GM23338 (cell line): ENCODE measurements at places on chromosomes 7 and 10.
A peak's percentile ranks its signal among the peaks of the same experiment; 100 is the strongest.

- DNase-seq: no peak
Observed at GRCh38 chr10:12419262-12419847, 70.0 kb downstream of the CAMK1D start.

GRCh38 chr10:47425813-47426419 lies 41.8 kb upstream of the ZNF488 start:
- no peak for DNase-seq

- DNase-seq: no peak
Observed at GRCh38 chr10:44325596-44326307, 59.1 kb downstream of the CXCL12 start.

DNA sequence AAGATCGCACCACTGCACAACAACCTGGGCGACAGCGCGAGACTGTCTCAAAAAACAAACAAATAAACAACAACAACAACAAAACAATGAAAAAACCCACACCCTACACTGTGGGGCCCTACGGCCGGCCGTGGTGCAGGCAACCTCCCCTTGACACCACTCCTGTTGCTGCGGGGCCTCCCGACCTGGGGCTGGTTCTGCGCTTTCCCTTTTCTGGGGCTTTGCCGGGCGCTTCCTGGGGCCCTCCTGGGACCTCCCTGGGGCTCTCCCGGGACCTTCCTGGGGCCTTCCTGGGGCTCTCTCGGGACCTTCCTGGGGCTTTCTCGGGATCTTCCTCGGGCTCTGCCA lies 46.6 kb downstream of the INSIG1 start:
- peak; percentile 46 for DNase-seq

DNA sequence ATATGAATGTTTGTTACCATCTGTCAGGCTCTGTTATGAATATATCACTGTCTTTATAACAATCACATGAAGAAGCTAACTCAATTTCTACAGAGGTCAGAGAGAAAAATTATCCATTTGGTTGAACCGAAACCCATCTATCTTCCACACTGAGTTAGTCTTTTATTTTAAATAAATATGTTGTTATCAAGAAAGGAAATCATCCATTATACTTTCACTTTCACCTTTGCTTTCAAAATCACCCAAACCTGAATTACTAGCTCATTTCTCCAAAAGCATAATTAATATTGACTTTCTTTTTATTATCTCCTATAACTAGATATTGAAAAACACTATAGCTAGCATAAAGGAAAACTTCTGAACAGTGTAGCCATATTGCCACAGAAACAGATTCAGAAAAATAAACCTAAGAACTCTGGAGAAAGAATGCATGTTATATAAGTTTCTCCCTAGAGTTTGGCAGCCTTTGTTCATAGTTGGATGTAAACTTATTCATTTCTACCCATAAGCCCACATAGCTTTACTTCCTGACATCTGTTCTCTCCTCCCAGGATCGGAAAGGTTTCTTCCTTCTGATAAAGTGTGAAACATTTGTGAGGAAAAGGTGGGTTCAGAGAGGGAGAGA lies 66.0 kb downstream of the NPSR1 start:
- DNase-seq: no peak

- DNase-seq: no peak
Observed at GRCh38 chr7:76424413-76425111, at the start of gene ZP3. Gene ZP3 (plus strand): TSS chr7:76424950. CDS start chr7:76424965, 15 bp downstream.

DNA sequence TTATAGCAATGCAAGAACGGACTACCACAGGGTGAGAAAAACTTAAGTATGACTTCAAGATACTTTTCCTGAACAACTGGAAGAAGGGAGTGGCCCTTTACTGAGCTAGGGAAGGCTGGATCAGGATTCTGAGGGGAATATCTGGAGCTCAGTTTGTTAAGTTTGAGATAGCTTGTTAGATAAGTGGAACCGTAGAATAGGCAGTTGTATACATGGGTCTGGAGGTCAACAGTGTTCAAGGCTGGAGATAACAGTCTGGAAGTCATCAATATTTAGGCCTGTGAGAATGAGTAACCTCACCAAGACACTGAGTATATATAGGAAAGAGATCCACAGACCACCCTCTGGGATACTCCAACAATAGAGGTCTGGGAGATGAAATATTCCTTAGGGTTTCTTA lies 7.2 kb downstream of the PLEKHA1 start:
- no peak for DNase-seq

DNA sequence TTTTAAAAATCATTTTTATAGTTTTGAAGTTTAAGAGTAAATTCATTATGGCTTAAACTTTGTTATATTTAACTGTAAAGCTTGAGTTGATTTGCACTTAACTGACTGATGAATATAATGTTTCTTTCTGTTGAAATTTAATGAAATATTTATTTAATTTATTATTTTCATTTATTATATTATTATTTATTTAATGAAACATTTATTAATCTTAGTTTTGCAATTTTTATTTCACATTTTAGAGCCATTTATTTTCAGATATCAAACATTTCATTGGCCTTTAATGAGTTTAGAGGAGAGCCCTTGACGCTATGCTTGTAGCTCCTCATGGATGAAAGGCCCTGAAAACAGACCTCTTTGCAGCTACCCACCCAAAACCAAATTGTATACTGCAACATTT lies 570.0 kb downstream of the LRMDA start:
- DNase-seq: no peak

DNA sequence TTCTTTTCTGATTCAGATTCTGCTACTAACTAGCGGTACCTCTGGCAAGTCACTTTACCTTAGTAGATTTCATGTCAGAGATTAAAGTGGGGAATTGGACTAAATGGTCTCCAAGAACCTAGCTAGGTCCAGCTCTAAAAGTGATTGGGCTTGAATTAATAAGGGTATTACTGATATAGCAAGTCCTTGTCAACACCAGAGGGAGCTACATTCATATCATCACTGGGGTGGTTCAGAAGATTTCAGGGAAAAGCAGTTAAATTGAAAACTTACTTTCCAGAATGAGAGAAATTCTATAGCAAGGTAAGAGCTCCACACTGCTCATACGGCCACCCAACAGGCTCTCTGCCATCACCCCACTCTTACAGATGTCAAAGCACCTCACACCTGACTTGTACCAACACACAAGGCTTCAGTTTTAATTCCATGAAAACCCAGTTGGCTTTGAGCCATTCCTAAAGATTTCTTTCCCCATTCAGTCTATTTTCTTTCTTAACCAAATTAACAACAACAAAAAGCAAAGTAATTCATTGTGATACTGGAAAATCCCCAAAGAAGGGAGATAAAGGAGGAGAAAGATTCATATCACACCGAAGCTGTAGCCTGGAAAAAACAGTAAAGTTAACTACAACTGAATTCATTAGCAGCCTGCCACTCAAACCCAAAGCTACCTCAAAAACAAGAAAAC lies 38.0 kb upstream of the SPOCK2 start:
- DNase-seq: peak; percentile 70

DNA sequence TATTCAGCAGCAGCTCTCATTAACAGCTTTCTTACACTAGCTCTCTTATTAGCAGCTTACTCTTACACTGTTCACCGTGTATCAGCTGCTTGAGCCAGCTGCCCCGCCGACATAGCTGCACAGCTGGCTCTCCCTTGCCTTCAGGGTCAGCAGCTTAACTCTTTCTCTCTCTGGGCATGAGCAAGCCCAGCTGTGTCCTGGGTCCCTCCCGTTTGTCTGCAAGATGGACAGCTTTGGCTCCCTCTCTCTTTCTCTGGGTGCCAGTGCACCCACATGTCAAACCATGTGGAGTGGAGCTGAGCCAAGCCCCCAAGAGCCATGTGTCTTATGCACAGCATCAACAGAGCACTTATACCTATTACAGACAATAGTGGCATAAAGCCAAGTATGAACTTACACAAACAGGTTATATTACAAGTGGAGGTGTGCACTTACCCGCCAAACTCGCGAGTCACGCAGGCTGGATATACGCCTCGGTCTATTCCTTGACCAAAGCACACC lies 35.7 kb upstream of the MTPAP start:
- DNase-seq: peak; percentile 79

DNA sequence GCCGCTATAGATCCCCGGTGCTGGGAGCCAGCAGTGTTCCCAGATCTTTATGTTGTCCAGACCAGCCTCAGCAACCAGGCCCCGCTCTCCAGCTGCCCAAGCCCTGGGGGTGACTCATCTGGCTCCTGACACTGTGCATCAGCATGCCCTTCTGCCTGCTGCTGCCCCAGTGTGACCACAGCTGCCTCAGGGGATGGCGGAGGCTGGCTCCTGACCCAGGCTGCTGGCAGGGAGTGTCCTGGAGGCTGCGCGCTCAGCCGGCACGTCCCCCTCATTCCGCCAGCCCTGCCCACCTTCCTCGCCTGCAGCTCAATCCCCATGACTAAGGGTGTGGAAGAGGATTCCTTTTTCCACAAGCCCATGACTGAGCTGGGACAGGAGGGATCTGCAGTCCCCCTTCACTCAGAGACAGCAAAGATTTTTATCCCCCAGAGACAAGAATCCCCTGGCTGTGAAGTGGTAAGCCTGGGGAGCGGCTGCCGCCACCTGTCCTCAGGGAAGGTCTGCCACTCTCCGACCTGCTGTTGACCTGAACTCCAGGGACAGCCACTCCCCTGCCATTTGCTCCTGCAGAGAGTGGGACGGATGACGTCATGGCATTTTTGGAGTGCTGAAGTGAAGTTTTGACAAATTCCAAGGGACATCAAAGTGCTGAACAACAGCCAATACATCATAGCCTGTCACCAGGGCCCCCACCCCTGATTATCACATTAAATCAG lies 182.8 kb upstream of the BMPER start:
- DNase-seq: no peak

DNA sequence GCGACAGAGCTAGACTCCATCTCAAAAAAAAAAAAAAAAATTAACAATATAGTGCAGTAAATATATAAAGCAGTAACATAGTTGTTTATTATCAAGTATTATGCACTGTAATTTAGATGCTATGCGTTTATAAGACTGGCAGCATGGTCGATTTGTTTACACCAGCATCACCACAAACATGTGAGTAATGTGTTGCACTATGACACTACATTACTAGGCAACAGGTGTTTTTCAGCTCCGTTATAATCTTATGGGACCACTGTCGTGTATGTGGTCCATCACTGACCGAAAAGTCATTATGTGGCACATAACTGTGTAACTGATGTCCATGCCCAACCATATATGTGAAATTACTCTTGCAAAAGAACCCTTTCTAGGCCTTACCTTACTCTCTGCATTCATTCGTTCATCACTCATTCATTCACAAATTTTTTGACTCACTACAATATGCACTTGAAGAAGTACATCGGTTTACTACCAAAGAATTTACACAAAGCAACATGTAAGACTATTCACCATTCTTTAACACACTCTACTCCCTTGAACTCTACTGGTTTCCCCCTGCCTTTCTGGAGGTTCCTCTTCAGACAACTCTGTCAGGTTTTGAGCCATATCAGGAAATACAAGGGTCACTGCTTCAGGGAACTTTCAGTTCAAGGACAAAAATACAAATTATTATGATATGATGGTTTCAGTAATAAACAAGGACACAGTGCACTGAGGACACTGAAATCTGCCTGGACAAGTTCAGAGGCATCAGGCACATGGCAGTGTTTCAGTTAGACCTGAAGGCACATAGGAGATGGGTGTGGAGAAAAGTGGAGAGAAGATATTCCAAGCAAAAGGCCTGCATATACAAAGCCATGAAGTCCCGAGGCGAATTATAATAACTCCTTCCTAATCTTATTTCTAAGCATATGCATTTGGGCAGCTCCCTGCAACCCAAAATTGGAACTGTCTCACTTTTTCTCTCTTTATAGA lies 17.4 kb downstream of the ITGB1 start:
- no peak for DNase-seq

DNA sequence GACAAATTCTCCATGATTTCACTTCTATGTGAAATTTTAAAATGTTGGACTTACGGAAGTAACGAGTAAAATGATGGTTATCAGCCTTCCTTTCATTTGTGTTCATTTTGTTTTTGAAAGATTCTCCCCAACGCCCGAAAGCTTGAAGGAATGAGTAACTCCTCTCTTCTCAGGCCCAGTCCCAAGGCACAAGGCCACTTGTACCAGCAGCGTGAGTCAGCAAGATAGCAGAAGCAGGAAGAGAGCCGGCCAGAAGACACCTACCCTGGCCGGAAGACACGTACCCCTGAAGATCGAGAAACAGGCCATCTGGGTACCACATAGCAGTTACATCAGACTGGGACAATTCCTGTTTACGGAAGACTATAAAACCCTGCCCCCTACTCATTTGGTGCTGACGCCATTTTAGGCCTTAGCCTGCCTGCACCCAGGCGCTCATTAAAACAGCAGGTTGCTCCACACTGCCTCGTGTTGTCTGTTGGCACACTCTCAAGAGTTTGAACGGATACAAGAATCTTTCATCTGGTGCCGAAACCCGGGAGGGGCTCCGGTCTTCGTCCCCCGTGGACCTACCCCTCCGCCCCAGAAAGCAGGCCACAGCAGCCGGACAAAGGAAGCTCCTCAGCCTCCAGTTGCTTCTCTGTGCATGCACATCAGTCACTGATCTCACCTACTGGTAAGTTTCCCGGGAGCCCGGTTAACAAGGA lies 60.4 kb downstream of the LRRC17 start:
- DNase-seq: peak; percentile 14

- DNase-seq: no peak
Observed at GRCh38 chr10:5840314-5841307, 27.4 kb upstream of the GDI2 start.

- DNase-seq: peak; percentile 88
Observed at GRCh38 chr10:72328045-72328828, 26.5 kb downstream of the DNAJB12 start.

GRCh38 chr7:101250324-101250723 lies 5.4 kb upstream of the FIS1 start:
- no peak for DNase-seq

- peak; percentile 22 for DNase-seq
Observed at GRCh38 chr7:33262476-33262875, 133.1 kb downstream of the BBS9 start.

- DNase-seq: no peak
Observed at GRCh38 chr10:97029271-97029670, 156.5 kb downstream of the SLIT1 start.

DNA sequence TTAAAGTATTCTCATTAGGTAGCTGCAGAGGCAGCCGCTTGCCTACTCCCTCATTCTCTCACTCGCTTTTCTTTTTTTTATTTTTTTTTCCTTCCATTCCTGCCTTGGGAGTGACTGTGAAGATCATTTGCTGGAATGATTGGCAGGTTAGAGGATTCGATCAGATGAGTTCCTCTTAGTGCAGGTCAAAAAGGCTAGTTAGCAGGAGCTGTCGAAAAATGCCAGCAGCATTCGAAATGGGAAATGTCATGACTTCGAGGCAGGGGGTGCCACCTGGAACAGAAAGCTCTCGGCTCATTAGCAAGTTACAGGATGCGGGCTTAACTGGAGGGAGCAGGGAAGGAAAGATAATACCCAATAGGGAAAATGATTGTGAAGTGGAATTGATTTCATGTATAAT lies 137.5 kb upstream of the FZD1 start:
- peak; percentile 66 for DNase-seq
